ENCODE measurements at places on chromosomes 16 and 17.

GRCh38 chr17:43042025-43042628 is 17.1 kb downstream of the RND2 start:
- no peak for DNase-seq

DNA sequence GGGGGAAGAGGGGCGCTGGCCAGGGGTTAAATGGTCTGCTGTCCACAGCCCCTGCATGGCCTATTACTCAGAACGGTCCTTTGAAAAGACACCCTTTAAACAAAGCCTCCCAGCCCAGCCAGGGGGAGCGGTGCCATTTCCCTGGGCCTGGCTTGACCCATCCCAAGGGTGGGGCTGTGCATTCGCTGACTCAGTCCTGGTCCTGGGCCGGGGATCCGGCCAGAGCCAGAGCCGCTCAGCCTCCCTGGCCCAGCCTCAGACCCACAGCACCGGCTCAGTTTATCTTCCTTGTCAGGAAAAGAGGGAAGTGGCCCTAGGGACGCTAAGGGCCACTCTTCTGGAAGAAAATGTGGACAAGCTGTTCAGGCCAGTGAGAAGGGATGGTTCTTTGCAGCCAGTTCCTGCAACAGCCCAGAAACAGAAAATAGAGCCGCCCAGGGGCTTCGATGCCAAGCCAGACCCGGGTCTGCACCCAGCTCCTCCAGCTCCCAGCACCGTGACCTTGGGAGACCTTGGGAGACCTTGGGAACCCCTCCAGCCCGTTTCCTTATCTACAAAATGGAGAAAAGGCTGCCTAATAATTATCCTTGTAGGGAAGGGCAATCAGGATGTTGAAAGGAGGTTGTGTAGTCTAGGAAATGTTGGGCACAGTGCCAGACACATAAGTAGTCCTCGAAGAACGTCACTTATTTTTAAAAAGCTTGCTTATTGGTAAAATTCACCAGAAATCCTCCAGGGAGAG is 82.5 kb downstream of the ZDHHC7 start:
- peak; percentile 71 for DNase-seq

DNA sequence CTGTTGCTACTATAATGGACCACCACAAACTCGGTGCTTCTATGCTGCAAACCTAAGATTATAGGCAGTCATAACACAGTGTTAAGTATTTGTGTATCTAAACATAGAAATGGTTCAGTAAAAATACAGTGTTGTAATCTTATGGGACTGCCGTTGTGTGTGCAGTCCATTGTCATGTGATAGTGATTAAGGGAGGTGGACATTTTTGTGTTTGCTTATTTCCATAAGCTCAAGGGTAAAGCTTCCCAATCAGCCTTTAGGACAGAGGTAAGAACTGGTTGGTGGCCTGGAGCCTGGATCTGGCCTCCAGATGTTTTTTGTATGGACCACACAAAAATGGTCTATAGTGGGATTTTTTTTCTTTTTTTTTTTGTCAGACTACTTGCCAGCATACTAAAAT is 29.9 kb downstream of the WWOX start:
- DNase-seq = no peak

GRCh38 chr17:2157081-2157480 is 102.2 kb downstream of the HIC1 start:
- peak; percentile 71 for DNase-seq

GRCh38 chr16:15648135-15648730 is 1.8 kb upstream of the NDE1 start:
- no peak for DNase-seq

DNA sequence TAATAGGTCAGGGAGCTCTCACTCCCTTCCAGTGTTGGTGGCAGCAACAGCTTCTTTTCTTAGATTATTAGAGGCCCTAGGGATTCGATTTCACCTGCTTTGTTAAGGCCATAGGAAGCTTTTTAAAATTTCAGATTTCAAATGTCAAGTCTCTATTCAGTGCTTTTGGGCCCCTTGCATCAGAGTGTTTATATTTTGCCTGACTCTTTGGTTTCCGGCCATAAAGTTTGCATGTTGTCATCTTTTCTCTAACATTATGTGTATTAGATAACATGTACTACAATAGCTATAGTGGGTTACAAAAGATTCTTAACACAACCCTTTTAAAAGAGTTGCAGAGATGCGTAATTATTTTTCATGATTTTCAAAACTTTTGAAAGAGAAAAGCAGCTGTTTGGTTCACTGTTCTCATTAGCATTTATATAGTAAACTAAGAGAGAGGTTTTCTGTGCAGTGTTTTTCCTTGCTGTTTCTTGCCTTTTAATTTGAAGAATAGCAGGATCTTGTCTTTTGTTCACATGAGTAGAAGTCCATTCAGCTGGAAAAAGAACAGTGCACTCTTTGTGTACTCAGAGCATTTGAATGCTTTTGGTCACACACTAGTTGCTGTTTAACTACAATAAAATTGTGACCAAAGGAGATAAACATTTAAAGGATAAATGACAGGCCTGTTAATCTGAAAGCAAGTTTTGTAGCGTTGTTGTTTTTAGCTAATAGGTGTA is 52.5 kb downstream of the FTO start:
- no peak for DNase-seq

DNA sequence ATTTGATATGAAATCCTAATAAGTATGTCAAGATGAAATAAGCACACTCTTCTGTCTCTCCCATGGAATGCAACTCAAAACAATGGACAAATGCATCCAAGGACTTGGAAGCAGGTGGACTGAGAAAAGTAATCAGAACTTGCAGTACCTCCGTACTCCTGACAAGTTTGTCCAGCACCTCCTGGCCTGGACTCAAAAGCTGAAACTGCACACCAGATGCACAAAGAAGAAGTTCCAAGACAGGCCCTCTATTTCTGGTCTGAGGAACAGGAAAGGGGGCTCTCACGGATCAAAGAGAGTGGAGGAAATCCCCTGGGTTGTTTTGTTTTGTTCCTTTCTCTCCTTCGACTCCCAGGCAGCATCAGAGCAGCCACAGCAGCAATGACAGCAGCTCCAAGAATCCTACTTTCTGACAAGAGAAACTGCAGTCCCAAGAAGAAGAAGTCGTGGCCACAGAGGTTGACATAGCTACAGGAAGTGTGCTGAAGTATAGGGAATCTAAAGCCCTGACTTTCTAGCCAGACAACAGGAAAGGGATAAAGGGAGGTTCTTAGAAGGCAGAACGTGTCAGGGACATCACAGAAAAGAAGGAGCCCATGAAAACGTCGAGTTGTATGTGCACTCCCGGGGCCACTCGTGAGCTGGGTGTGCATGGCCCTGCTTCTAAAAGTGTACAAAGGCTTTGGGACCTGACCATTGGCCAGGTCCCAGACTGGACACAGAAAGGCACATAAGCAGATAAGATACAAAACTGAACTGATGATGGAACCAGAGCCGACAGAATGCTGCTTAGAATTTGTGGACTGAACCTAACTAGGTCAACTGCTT is 29.3 kb downstream of the AKAP10 start:
- DNase-seq = no peak

DNA sequence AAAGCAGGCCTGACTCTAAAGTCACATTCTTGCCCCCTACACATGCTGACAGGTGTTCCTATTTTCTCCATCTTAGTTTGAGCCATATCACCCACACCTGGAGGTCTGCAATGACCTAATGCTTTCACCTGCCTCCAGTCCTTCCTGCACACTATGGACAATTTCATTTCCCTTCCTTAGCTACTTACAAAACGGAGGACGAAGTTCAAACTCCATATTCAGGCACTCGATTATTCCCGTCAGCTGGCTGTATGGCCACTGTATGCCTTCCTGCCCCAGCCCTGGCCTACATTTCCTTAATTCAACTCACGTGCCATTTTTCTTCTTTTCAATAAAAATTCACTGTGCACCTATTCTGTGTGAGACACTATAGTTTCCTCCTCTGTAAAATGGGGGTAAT is 44.9 kb downstream of the GRIN2A start:
- DNase-seq = no peak

DNA sequence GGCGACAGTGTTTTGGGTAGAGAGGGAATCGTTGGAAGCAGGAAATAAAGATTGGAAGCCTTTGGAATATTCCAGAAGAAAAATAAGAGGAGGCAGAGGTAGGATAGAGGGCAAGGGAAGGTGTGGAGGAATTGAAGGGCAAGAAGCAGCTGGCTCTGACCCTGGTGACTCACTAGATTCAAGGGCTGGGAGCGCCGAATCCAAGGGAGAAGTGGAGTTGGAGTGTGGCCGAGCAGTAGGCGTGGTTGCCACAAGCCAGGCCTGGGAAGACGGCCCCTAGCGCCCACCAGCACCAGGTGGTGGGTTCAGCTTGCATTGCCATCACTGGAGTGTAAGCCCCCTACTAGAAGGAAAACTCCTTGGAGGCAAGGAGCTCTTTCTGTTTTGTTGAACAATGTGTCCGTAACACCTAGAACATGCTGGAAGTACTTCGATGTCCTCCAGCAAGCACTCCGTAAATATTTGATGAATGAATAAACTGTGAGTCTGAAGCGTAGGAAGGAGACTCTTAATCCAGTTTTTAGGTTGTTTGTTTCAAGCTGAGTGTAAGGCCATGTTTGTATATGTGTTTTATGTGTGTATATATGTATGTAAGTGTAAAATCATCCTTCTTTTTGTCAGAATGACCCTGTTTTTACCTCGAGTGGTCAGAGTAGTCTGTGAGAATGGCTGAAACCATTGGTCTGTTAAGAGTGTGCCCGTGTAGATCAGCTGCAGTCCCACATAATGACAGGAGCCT is 139.5 kb downstream of the CMIP start:
- DNase-seq = no peak

DNA sequence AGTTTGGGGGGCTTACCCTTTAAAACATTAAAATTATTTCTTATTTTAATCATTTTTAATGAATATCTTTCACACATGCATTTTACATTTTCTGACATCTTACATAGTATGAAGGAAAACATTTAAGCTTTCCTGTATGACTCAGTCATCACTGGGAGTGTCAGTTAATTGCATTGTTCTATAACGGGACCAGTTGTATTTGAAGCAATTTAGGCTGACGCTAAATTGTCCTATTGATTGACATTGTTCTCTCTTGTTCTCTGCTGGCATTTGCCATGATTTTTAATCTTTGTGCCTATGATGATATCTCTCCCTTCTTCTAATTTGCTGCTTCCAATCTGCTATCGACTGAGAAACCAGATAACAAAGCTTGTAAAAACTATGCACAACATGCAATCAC is 190.5 kb upstream of the PIRT start:
- DNase-seq = no peak

DNA sequence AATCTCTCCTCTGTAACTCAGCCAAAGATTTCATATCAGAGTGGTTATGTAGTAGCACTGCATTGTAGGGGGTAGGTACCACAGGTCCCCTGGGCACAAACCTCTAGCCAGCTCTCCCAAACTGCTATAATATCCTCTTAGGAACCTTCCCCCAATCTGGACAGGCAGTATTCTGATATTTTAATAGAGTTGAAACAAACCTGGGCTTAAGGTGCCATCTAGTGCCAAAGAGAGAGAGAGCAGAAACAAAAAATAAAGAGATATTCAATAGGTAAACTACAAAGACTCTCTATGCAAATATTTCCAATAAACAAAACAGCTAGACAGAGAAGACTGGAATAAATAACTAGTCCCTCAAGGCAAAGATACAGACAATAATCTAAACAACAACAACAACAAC is 1070.0 kb downstream of the CDH11 start:
- no peak for DNase-seq

DNA sequence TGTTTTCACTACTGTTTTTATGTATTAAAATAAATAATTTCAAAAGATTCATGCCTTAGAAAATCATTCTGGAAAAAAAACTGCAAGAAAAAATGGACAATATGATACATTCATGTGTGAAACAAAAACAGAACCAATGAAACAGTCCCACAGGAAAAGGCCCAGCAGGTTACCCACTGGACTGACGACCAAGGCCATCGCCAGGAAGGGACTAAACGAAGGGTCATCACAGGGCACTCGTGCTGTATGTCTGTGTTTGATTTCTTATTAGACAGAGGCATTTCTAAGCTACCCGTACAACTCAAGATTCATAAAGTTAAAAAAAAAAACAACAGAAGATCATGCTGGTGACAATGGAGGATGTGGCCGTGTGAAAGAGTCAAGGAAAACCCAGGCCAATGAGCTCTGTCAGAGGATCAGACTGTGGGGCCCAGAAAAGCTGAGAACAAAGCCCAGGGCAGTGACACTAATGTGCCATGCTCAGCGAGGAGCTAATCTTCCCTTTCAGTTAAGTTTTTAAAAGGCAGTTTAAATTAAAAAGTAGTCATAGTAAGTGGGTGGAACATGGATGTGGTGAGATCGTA is 31.8 kb downstream of the NSMCE1 start:
- DNase-seq = no peak

DNA sequence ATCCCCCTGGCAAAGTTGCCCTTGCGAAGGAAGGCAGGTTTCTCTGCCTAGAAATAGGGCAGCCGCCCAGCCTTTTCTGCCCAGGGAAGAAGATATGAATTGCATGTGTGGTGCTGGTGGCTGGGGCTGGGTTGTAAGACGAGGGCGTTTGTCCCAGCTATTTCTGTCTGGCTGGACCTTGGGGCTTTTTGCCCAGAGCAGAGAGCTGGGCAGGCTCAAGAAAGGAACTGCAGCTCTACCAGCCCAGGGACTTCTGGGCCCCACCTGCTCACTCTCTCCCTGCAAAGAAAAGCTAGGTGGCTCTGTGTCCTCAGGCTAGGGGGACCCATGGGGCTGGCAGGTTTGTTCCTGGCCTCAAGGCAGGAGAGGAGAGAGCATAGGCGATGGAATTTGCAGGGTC is 586 bp downstream of the CACNG1 start:
- DNase-seq = no peak

DNA sequence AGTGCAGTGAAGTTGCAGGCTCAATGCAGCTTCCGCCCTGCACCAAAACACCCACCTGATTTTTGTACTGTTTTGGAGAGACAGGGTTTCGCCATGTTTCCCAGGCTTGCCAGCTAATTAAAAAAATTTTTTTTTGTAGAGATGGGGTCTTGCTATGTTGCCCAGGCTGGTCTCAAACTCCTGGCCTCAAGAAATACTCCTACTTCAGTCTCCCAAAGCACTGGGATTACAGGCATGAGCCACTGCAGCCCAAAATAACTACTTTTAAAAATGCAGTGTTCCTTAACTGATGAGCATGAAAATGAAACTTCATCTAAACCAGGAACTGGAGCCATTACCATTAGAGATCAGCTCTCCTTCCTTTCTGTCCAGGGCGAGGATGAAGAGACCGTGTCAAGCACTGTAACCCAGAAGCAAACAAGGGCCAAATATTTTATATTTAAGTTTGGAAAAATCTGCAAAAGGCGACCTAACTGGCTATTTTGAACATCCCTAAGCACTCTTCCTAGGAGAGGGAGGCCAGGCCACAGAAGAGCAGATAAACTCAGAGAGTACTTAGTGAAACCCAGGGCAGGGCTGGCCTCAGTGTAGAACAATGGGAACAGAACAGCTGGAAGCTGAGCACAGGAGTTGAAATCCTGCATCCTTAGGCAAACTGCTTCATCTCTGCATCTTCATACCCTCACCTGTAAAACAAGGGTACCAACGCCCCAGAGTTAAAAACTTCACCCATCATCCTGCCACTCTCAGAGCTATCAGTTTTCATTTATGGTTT is 24.0 kb downstream of the CREBBP start:
- DNase-seq = no peak

GRCh38 chr17:63106050-63106449 is 140.0 kb downstream of the TANC2 start:
- DNase-seq = no peak

All from hepatic stellate cell (primary cell).